NCI-H2107 (cell line): ENCODE measurements at places on chromosomes 6 and 20.
A peak's percentile ranks its signal among the peaks of the same experiment; 100 is the strongest.

DNA sequence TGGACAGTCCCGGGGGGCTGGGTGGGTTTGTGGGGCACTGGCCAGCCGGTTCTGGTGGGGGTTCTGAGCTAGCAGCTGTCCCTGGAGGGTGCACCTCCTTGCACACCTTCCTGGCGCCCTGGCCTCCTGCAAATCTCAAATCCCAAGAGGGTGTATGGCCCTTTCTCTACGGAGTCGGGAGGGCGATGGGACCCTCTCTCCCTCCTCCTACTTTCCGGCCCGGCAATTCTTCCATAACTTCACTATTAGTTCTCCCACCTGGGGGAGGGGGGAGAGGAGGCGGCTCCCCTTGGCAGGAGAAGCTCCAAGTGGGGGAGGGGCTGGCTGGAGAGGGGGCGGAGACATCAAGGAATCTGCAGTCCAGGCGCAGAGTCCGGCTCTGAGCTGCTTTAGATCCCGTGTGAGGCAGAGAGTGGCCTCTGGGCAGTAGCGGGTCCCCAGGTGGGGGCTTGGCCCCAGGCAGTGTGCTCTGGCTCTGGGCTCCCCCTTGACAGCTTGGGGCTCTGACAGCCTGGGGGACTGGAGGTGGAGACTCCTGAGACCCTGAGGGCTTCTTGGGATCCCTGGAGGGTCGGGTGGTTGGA lies 1.4 kb upstream of the LAMA5 start:
- no peak for DNase-seq

GRCh38 chr6:27893836-27894807 lies 18.1 kb downstream of the OR2B2 start:
- DNase-seq = peak; percentile 43

DNA sequence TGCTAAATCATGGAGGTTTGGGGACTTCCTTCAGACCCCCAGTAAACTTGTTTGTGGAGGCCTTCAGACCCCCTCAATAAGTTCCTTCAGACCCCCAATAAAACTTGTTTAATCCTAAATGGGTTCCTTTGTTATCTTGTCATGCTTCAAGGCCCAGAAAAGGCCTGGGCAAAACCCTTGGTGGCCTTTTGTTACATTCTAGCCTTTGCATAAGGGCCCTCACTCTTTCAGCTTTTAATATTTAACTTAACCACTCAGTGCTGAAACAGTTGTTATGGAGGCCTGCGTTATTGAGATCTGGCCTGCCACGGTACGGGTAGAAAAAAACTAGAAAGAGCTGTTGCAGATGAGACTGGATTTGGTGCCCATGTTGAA lies 4.3 kb upstream of the DYNLRB1 start:
- DNase-seq = no peak

- no peak for DNase-seq
These were observed 30.1 kb downstream of the PYGB start for GRCh38 chr20:25277941-25278521.

GRCh38 chr20:3714092-3714491 lies 1.7 kb upstream of the SIGLEC1 start:
- DNase-seq = no peak

- no peak for DNase-seq
These were observed 11.3 kb downstream of the NFATC2 start for GRCh38 chr20:51531141-51531710.

DNA sequence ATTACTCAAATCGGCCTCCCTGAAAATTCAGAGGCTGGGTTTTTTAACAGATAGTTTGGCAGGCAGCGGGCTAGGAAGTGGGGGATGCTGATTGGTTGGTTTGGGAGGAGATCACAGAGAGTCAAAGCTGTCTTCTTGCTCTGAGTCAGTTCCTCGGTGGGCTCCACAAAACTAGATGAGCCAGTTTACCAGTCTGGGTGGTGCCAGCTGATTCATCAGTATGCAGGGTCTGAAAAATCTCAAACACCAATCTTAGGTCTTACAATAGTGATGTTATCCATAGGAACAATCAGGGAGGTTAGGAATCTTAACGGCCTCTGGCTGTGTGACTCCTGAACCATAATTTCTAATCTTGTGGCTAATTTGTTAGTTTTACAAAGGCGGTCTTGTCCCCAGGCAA lies 190.7 kb downstream of the C6orf118 start:
- no peak for DNase-seq

DNA sequence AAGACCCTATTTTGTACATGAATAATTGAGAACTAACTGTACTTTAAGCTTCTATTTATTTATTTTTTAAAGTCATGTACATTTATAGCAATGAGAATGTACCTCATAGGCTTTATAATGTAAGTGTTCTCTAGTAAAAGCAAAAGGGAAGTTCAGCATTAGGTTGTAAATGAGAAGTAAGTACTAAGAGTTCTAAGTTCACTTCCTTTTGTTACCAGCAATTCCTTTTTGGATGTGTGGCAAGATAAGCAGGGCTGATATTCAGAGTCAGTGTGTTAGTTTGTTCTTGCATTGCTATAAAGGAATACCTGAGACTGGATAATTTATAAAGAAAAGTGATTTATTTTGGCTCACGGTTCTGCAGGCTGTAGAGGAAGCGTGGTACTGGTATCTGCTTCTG lies 54.0 kb upstream of the CCN2 start:
- no peak for DNase-seq

DNA sequence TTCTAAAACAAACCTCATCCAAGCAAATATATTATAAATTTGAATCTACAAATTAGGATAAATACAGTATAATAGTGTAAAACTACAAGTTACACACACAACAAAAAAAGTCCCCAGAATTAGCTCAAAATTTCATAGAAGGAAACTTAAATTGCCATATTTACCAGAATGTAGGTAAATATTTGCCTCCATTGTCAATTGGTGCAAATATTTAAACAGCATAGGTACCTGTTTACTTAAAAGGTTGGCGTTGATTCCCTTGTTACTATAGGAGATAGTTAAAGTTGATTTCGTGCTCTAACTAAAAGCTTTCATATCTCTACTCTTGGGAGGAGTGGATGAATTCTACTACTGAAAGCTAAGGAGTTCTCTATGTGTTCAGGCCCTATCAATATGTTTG lies 111.6 kb upstream of the TENT5A start:
- no peak for DNase-seq

DNA sequence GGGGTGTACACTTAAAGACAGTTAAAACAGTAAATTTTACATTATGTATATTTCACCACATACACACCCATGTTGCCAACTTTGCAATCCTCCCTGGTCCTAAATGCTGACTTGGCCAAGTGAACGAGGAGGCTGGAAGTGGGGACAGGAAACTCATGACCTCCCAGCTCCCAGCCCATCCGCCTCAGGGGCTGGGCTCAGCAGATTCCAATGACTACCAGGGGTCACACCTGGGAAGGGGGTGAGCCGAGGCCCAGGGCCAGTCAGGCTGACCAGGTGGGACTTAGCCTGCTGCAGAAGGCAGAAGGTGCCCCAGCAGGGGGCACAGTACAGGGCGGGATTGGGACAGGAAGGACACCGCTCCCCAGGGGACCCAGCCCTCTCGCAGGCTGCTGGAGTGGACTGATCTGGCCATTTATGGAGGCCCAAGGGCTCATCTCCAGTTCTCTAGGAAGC lies 2.4 kb downstream of the SIGLEC1 start:
- DNase-seq = no peak

GRCh38 chr6:157911278-157911677 lies 70.4 kb upstream of the SYNJ2 start:
- DNase-seq = no peak

GRCh38 chr6:169075211-169075914 lies 178.3 kb downstream of the THBS2 start:
- DNase-seq = no peak

DNA sequence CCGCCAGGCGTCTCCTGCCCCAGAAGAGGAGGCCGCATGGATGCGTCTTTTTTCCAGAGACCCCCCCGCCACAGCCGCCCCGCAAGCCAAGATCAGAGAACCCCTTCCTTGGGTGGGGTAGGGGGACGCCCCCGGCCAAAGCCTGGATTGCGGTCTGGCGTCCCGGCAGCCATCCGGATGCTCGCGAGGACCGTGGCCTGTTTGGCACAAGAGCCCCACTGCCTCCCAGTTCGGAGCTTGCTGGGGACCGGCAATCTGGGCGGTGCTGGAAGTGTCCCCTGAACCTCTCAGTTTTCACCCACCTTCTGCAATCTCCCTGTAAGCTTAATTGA lies 924 bp downstream of the FAM162B start:
- DNase-seq = no peak
